Esophagus squamous epithelium (tissue), 5 donors: ENCODE measurements at places on chromosomes 4 and X. TPM values are rescaled to one million over a fixed set of nuclear protein-coding genes. Genes with fewer than 3 reads are reported as not detected.

NAA11 gene
- not detected for total RNA-seq

CNGA2 gene
- not detected for total RNA-seq

ATP7A gene
- total RNA-seq = 14.7 TPM

CTPS2 gene
- 7.6 TPM for total RNA-seq

SLITRK4 gene
- total RNA-seq = 0.40 TPM

ERAS gene
- total RNA-seq = not detected

DUSP21 gene
- not detected for total RNA-seq

USP53 gene
- total RNA-seq = 21.9 TPM

PDLIM3 gene
- 322 TPM for total RNA-seq

KCND1 gene
- 0.04 TPM for total RNA-seq

REST gene
- total RNA-seq = 23.8 TPM

CSN1S1 gene
- total RNA-seq = not detected
